ENCODE measurements at places on chromosomes 5 and 9. TPM values are rescaled to one million over a fixed set of nuclear protein-coding genes. Genes with fewer than 3 reads are reported as not detected.

DNA sequence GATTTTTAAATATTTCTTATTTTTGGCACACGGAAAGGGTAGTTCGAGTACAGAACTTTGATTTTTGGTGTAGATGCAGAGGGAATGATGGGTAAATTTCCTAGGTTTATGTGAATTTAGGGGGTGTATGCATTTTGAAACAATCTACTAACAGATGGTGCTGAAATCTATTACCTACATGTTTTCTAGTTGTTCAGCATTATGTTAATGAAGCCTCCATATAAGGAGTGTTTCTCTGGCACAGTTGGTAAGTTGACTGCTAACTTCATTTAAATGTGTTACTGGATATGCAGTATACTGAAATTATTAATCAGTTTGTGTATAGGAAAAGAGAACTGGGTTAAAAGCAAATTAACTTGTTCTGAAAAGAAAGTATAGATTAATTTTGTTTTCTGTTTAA is 17.5 kb downstream of the SUB1 start:
- no peak for DNase-seq

DNA sequence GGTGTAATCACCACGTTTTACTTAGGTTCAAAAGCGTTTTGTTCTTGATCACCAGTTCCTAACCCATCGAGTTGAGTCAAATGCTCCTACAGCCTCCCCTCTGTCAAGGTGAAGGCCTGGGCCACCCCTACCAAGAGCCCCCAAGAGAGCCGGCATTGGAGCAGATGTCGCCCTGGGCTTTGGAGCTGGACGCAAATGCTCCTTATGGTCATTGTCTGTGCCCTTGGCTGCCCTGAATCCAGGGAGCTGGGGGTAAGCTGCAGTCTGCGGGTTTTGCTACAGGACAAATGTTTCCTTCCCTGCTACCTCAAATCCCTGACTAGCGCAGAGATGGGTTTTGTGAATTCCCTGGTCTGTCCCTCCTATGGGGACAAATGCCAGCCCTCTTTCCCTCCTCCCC is 4.9 kb downstream of the RNF183 start:
- no peak for DNase-seq

DNA sequence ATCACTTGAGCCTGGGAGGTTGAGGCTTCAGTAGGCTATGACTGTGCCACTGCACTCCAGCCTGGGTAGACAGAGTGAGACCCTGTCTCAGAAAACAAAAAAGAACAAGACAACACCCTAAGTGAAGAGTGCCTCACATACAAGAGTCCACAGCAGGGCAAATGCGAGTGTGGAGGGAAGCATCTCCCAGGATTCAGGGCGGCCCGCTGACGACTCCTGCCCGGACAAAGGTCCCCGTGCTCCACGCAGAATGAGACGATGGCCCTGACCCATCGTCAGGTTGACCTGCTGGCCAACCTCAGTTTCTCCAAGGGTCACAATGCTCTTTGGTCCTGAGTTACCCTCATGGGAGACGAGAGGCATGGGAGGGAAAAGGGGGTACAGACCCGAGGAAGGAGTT is 18.3 kb downstream of the MRNIP start:
- DNase-seq = no peak

DNA sequence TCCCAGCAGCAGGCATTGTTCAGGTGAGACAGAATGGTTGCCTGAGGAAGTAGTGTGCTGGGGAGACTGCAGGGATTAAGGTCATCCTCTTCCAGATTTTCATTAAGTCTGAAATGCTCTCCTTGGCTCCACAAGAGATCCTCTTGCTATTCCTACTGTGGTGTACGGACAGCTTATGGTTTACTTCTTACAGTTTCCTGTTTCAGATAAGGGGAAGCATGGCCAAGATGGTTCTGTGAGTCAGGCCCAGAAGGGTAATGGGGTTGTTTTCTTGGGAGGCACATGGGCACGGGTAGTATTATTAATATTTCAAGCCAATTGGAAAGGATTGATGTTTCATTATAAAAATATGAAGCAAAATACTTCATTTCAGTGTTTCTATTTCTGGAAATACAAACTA is 42.9 kb downstream of the GLRX start:
- DNase-seq = no peak

- DNase-seq = no peak
These were observed 117.5 kb upstream of the FSTL4 start for GRCh38 chr5:133729800-133730199.

- DNase-seq = no peak
These were observed 437.0 kb downstream of the ZNF608 start for GRCh38 chr5:124309241-124309980.

GRCh38 chr9:136527721-136528710 is 17.8 kb downstream of the NOTCH1 start:
- DNase-seq = no peak

DNA sequence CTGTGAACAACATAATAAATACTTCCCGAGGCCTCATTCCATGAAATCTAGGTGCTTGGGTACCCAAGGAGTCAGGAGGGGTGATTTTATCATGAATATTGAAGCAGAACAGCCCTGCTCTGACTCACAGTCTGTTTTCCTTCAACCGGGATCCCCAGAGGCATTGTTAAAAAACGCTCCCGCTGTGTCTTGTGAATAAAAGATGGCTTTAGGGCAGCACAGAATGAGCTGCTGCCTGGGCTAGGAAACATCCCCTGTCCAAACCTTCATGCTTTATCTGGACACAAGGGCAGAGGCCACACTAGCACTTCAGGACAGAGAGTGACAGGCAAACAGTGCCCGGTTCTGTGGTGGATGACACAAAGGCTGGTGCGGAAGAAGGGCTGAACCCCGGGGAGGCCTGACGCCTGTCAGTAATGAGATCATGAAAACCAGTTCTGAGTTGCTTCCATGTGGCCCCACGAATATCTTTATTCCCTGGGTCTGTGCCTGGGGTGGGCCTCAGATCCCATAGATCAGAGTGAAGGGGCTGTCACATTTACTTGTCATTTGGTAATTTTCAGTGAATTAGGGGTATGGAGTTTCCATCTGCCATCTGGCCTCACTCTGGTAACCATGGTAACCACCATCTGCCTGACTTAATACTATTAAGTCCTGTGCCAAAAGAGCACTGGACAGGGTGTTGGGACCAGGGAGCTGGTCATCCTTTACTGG is 2.6 kb downstream of the IGFBPL1 start:
- DNase-seq = no peak

- no peak for DNase-seq
These were observed 33.5 kb upstream of the STXBP1 start for GRCh38 chr9:127578627-127578951.

GRCh38 chr9:133727277-133727875 is 10.8 kb downstream of the SARDH start:
- DNase-seq = no peak

- no peak for DNase-seq
These were observed 4.7 kb downstream of the PGGT1B start for GRCh38 chr5:115257981-115258380.

- no peak for DNase-seq
These were observed 37.3 kb upstream of the CDK5RAP2 start for GRCh38 chr9:120616966-120617935.

DNA sequence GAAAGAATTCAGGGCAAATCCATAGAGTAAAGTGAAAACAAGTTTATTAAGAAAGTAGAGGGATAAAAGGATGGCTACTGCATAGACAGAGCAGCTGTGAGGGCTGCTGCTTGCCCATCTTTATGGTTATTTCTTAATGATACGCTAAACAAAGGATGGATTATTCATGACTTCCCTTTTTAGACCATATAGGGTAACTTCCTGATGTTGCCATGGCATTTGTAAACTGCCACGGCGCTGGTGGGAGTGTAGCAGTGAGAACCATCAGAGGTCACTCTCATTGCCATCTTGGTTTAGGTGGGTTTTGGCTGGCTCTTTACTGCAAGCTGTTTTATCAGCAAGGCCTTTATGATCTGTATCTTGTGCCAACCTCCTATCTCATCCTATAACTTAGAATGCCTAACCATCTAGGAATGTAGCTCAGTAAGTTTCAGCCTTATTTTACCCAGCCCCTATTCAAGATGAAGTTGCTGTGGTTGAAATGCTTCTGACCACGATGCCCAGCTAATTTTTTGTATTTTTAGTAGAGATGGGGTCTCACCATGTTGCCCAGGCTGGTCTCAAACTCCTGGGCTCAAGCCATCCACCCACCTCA is 42.1 kb downstream of the RFK start:
- DNase-seq = no peak

- no peak for DNase-seq
These were observed 1915.7 kb upstream of the CDH9 start for GRCh38 chr5:28954074-28954473.

DNA sequence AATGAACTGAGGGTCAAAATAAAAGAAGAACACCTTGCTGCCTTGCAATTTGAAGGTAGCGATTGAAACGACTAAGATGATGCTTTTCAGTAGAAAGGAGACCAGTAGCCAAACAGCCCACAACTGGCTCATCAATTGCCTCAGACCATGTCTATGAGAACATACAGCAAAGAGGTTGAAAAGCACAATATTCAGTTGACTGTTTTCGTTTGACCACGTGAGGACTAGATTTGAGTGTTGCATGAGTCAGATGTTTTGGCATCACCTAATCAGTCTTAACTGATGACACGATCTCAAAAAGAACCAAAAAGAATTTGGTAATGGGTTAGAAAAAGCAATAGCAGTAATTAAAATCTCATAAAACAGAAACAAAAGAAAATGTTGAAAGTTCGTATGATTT is 82.7 kb upstream of the IL7R start:
- no peak for DNase-seq

Gene PARP8
- total RNA-seq = 2.3 TPM

Gene PCDHGC5
- 1.2 TPM for total RNA-seq

DNA sequence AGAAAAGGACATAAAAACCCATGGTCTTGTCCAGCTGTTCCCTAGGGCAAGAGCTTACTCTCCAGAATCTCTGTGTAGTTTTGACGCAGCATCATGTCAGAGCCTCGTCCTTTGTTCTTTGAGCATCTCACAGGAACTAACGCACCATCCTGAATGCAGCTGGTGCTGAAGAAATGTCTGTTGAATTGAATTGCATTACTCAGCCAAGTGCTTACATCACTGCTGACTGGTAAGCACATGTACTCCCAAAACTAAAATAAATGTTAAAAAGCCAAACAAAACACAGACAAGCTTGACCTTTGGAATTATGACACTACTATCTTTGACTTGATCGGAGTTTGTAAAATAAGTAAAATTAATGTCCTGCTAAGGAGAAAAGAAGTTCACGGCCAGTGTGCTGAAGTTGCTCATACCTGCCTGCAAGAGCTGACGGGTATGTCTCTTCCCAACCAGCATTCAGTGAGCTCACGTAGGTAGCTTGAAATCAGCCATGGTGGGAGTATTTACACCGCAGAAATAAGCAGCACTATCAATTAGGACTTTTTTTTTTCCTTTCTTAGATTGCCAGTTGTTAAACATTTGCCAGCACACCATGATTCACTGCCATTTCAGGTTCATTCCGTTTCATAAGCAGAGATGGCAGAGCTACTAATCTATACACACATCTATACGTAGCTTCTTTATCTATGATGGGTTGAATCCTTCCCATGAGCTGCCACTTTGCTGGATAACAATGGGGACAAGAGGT is 310.6 kb upstream of the MSX2 start:
- no peak for DNase-seq

Gene TPPP
- total RNA-seq = 3.1 TPM

GRCh38 chr9:75912951-75913350 is 22.5 kb downstream of the PCSK5 start:
- no peak for DNase-seq

GRCh38 chr5:141490271-141490670 is 1.4 kb downstream of the PCDHGC5 start:
- no peak for DNase-seq

Gene SPATA31A3
- total RNA-seq = not detected

GRCh38 chr5:171355302-171355724 is 32.3 kb upstream of the NPM1 start:
- no peak for DNase-seq

DNA sequence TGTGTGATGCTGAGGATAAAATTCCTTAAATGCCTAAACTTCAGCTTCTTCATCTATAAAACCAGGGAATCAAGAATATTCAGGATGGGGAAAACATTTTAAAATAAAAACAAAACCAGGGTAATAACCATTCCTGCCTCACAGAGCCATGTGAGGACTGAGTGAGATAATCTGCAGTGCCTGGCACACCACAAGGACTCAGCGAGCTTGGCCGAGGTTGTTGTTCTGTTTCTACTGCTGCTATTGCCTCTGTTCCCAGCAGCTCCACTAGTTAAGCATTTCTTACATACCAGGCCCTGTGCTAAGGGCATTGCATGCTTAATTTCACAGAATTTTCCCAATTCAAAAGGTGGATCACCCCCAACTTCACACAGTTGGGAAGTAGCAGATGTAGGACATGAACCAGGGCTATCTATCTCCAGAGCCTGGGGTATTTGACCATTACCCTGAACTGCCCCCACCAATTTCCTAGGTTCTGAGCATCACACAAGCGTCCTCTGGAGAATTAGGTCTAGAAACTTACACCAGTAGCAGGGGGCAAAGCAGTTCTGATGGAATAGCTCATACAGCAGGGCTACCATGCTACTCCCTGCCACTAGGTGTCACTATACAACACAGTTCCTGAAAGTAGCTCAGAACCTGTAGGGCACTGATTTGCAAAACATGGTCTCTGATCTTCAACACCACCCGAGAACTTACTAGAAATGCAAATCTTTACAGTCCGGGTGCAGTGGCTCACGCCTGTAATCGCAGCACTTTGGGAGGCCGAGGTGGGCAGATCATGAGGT is 74.3 kb downstream of the LRSAM1 start:
- DNase-seq = no peak

GRCh38 chr9:84230355-84231145 is 110.0 kb downstream of the SLC28A3 start:
- DNase-seq = no peak

- DNase-seq = peak; percentile 76
These were observed 4.8 kb upstream of the DPM2 start for GRCh38 chr9:127942216-127943010.

GRCh38 chr5:83639911-83640310 is 80.7 kb downstream of the HAPLN1 start:
- DNase-seq = no peak

DNA sequence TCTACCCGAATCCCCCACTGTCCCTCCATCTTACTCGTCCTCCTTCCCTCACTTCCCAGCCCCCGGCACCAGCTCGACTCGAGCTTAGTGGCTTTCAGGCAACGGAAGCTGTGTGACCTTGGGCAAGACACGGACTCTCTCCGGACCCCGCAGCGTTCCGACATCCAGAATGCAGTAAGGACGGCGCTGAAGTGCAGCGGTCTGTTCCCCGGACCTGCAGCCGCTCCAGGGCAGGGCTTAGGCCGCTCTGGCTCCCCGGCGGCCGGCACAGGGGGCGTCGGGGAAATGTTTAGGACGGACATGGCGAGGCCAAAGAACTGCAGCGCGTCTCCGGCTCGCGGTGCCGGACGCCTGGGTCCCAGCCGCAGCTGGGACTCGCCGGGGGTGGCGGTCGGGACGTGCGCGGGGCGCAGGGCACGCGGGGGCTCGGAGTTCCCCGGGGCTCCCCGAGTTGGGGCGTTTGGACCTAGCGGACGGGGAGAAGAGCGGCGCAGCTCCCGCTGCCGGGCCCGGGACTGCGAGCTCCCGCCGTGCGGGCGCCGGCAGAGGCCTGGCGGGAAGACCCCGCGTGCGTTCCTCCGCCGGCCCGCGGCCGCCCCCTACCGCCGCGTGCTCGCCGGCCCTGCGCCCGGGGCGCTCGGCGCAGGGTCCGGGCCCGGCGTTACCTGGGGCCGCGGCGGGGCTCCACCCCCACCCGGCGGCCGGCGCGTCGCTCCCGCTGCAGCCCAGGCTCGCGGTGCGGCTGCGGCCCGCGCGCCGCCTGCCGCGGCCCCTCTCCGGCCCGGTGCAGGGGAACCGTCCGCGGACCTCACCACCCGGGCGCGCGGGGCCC is 5.6 kb upstream of the RNF44 start:
- no peak for DNase-seq
